ENCODE measurements at places on chromosomes 2 and 18.

- no peak for DNase-seq
Measured at GRCh38 chr18:45166341-45166835, 448.9 kb upstream of the SLC14A2 start.

DNA sequence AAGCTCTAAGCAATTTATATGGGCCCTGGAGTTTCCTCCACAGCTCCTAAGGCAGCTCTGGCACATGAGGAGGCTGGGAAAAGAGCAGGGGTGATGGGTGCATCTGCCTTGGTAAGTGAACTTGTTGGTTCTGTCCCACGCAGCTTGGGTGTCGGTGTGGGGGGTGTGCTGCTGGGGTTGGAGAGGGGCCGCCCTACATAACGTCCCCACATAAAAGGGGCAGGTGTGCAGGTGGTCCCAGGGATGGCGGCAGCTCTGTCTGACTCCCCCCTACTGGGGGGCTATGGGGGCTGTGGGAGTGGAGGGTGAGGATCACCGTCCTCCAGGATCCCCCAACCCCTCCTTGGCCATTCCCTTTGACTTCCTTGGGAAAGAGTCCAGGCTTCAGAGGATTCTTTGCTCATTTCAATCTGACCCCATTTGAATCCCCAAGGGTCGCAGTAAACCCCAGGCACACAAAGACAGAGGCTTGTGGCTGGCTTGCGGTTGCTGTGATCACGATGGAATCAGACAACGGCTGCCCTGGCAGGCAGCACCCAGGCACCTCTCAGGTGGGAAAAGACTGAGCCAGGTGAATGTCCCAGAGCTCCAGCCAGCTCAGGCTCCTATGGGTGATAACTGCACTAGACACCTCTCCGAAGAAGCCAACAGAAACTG is 34.5 kb upstream of the CD8A start:
- no peak for DNase-seq

- DNase-seq = no peak
Measured at GRCh38 chr2:102726128-102727087, 35.4 kb upstream of the TMEM182 start.

GRCh38 chr2:61736953-61737352 is 116.9 kb downstream of the FAM161A start:
- DNase-seq = no peak

- DNase-seq = no peak
Measured at GRCh38 chr2:230234845-230235244, 9.3 kb downstream of the SP140 start.

GRCh38 chr2:218010140-218010983 is 7.6 kb upstream of the TNS1 start:
- peak; percentile 41 for DNase-seq

- DNase-seq = no peak
Measured at GRCh38 chr2:102832789-102833188, 71.0 kb downstream of the TMEM182 start.

GRCh38 chr2:215883799-215884198 is 129.6 kb downstream of the MREG start:
- no peak for DNase-seq

DNA sequence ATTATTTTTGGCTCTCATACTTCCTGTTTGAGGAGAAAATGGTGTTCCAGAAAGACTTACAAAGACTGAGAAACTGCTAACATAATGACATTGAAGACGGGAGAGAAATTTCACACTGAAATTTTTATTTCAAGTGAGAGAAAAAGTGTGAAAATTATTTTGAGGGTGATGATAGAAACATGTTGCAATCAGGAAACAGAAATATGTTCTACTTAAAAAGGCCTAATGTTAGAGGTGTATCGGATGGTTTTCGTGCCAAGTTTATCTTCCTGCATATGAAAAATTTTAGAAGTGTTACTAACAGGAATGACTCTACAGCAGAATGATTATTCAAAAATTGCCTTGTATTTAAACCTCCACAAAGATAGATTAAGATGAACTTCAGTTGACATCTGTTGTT is 50.5 kb downstream of the KCNE4 start:
- DNase-seq = no peak

DNA sequence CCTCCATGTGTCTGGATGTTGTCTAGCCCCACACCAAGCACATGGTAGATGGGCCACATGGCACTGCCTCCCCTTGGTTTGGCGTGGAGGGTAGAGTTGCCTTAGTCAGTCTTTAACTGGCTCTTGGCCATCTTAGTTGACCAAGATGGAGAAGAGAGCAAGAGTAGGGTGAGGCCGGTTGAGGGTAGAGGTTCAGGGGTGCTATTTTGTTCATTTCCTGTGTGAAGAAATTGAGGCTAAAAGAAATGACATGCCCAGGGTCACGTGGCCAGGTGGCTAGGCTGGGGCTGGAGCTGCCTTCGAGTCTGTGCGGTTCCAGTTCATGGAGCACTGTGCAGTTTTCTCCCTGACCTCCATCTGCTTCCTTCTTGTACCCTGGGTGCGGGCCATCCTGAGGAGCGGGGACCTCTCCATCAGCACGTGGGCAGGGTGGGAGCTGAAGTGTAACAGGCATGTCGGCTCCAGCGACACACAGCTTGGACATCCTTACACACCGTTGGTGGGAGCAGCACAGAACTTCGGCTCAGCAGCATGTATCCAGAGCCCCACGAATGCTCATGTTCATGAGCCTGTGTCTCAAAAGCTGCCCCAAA is 213.2 kb downstream of the GBX2 start:
- DNase-seq = no peak

- no peak for DNase-seq
Measured at GRCh38 chr2:195319548-195320412, 337.2 kb upstream of the SLC39A10 start.

DNA sequence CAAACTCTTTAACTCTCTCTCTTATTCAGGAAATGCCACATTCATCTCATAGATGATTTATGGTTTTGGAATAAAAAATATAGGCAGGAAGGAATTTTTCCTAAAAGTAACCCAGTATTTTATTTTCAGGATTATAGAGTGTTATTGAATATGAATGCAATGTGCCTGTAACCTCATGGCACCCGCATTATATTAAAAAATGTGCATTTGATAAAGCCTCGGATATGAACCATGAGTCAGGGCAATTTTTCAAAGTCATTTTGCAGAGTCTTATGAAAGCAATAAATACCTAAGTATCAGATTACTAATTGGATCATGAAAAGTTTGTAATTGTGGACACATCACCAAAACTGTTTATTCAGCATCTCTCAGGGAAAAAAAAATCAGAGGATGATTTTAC is 573.8 kb downstream of the TSN start:
- DNase-seq = no peak

Data from GM19239 (cell line).